ENCODE measurements at places on chromosomes 7 and 10. TPM values are rescaled to one million over a fixed set of nuclear protein-coding genes. Genes with fewer than 3 reads are reported as not detected.

KCNIP2 gene
- 5.2 TPM for total RNA-seq

CABCOCO1 gene
- total RNA-seq = 1.2 TPM

IFIT1B gene
- not detected for total RNA-seq

GPR146 gene
- 0.66 TPM for total RNA-seq

TMEM26 gene
- total RNA-seq = not detected

OR2A42 gene
- total RNA-seq = not detected

DNAJC12 gene
- total RNA-seq = 0.72 TPM

EBLN1 gene
- total RNA-seq = not detected

CH25H gene
- total RNA-seq = not detected

CHST12 gene
- total RNA-seq = 14.5 TPM

MUC3A gene
- total RNA-seq = 6.3 TPM

DNA sequence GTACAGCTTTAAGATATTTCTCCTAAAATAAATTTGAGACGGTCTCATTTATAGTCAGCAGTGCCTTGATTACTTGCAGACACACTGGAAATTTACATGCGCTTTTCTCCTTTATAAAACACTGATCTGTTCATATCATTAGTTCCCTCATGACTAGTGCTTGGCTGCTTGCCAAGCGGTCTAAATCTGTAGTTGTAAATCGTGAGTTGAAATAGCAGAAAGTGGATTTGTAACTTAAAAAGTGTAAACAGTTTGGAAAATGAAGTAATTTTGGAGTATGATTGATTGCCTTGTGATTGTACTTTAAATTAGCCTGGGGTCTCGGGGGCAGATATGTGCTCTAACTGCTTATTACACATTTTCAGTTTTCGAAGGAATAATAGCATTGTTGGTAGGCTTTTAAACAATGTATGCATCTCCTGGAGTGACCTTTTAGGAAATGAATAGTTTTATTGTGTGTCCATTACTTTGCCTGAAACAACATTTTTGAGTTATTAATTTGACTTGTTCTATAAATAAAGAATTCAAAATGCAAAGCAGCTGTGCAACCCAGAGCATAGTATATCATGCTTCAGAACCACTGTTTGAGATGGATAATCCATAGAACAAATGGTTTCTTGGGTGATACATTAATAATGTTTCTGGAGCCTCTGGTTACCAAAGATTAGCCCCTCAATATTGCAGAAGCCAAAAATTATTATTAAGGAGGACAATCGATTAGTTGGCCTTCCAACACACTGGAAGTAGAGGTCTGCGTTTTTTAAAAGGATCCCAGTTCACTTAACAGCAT, 73.3 kb downstream of the ARID5B start:
- H3K4me1 ChIP-seq = no peaks in the 10 kb centered on the region
- peak overlapping the region; percentile 76 for H3K27ac ChIP-seq
- DNase-seq = no peak
- H3K36me3 ChIP-seq = no peaks in the 10 kb centered on the region

GRCh38 chr10:89563861-89564478, 28.6 kb upstream of the SLC16A12 start:
- no peaks in the 10 kb centered on the region for H3K36me3 ChIP-seq
- H3K4me3 ChIP-seq = no peak overlapping the region
- H3K4me1 ChIP-seq = peaks cover 20% of the 10 kb centered on the region

DNA sequence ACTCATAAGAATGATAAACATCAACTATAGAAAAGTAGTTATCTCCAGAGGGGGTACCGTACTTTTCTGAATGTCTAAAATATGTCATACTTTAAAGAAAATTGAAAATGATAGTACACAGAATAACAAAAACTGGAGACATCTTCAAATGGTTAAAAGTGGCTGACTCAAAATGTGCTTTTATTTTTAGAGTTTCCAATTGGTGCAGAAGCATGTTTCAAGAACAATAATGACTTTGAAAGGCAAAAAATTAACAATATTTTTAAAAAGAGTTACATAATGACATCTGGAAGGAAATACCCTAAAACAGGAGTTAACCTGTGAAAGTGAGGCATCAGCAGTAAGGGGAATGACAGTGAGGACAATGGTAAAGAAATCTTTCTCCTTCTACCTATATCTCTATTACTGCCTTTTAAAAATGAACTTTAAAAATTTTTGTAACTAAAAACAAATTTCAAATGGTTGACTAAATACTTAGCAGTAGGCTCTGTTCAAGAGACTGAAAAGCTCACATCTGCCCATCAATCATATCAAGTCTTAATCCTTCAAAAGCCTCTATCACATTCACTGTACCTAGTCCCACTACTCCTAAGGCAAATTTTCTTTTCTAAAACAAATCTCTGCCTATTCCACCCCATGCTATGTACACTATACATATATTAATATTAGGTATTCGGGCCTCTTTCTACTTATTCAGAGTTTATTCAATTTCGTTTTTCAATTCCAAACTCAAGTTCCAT, 3.0 kb downstream of the ASZ1 start:
- no peak overlapping the region for H3K27ac ChIP-seq
- H3K27me3 ChIP-seq = peaks cover 5% of the 10 kb centered on the region
- no peak overlapping the region for H3K4me3 ChIP-seq
- H3K36me3 ChIP-seq = no peaks in the 10 kb centered on the region

GRCh38 chr10:29471544-29471859, 163.3 kb downstream of the SVIL start:
- H3K36me3 ChIP-seq = peaks cover 56% of the 10 kb centered on the region
- H3K27ac ChIP-seq = no peak overlapping the region
- DNase-seq = no peak
- no peaks in the 10 kb centered on the region for H3K27me3 ChIP-seq

- H3K27ac ChIP-seq = no peak overlapping the region
- H3K36me3 ChIP-seq = no peaks in the 10 kb centered on the region
- H3K27me3 ChIP-seq = no peaks in the 10 kb centered on the region
- H3K4me3 ChIP-seq = no peak overlapping the region
- H3K4me1 ChIP-seq = no peaks in the 10 kb centered on the region
- DNase-seq = no peak
These were observed 141.4 kb upstream of the FOXP2 start for GRCh38 chr7:114273218-114273617.

- H3K36me3 ChIP-seq = no peaks in the 10 kb centered on the region
- peaks cover 5% of the 10 kb centered on the region for H3K4me1 ChIP-seq
- DNase-seq = no peak
- no peaks in the 10 kb centered on the region for H3K27me3 ChIP-seq
- H3K4me3 ChIP-seq = no peak overlapping the region
- H3K27ac ChIP-seq = no peak overlapping the region
These were observed 26.6 kb upstream of the FAM180A start for GRCh38 chr7:135775230-135775629.

DNA sequence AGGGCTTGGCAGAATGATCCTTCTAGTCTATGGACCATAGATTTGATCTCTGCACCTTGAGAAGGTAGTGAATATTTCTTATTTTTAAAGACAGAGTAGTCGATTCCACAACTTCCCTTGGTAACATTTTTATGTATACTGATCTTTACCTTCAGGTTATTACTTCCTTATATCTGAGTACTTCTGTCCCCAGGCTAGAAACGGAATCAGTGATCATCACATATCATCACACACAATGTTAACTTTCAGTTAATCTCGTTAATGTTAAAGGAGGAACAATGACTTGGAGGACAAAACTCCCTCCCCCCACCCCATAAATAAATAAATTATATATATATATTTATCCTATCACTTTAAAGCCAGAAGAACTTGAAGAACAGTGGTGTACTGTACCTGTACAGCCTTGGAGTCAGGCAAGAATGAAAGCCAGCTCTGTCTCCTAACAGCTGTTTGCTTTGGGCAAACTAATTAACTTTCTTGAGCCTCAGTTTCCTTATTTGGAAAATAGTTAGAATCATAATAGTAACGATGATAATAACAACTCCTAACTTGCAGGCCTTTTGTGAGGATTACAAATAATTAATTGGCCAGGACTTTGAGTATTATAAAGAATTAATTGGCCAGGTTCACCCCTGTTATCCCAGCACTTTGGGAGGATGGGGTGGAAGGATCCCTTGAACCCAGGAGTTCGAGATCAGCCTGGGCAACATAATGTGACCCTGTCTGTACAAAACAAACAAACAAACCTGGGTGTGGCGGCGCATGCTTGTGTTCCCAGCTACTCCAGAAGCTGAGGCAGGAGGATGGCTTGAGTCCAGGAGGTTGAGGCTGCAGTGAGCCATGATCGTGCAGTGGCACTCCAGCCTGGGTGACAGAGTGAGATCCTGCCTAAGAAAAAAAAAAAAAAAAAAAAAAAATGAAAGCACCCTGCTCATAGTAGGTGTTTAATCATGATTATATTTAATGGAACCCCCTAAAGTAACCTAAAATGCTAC, 63.5 kb downstream of the SAMD9 start:
- DNase-seq = no peak
- H3K36me3 ChIP-seq = no peaks in the 10 kb centered on the region
- H3K4me1 ChIP-seq = no peaks in the 10 kb centered on the region
- H3K27me3 ChIP-seq = no peaks in the 10 kb centered on the region

DNA sequence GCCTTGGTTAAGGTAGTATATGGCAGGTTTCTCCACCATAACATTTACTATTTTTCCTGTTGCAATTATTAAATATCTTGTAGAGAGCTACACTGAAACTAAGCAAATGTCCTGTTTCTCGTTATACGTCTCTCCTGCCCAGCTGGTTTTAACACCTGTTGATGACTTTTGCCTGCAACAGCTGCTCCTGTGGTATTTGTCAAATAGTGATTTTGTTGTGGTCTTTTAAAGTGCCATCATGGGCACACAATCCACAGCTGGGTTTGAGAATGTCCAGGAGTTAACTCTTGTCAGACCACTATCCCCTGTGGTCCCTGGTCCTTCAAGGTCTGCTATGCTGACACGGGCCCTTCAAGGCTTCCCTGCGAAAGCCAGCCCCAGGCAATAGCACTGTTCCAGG, 24.9 kb upstream of the SEC61G start:
- no peaks in the 10 kb centered on the region for H3K36me3 ChIP-seq
- H3K27me3 ChIP-seq = no peaks in the 10 kb centered on the region
- no peak for DNase-seq
- no peaks in the 10 kb centered on the region for H3K4me1 ChIP-seq
- no peak overlapping the region for H3K27ac ChIP-seq

DNA sequence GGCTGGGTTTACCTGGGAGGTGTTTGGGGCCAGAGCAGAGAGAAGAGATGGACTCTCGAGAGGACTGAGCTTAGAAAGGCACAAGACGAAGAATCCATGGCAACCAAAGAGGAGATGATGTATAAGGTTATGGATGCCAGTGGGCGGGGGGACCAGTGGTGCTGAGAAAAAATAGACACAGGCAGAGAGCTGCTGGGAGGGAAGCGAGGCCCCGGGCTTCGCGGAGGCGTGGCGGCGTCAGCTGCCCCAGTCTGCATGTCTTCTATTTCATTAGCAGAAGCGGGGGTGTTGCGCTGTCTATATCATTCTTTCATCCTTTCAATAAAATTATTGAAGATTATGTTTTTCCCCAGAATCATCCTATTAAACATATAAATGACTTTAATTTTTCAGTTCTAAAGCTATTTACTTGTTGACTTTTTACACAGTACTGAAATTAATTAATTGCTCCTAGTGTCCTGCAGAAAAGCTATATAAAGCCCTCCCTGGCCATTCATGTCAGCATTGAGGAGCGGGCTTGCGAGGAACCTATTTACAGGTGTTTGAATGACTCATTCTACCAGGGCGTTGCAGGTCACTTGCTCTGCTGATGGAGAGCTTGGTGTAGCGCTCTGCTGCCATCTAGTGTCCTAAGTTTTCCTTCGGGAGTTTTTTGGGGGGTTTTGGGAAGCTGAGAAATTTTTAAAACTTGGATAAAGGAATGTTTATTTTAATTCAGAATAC, 42.9 kb upstream of the BHLHA15 start:
- H3K4me1 ChIP-seq = no peaks in the 10 kb centered on the region
- H3K4me3 ChIP-seq = no peak overlapping the region
- H3K36me3 ChIP-seq = peaks cover 16% of the 10 kb centered on the region
- no peaks in the 10 kb centered on the region for H3K27me3 ChIP-seq

GRCh38 chr7:129188372-129188891, at the start of gene SMO:
Gene SMO, plus strand, starts transcription at chr7:129188633. Its CDS starts 519 bp downstream, at chr7:129189152.
- peaks cover 8% of the 10 kb centered on the region for H3K36me3 ChIP-seq
- peaks cover 7% of the 10 kb centered on the region for H3K4me1 ChIP-seq

- H3K27ac ChIP-seq = no peak overlapping the region
- peaks cover 6% of the 10 kb centered on the region for H3K36me3 ChIP-seq
- H3K4me3 ChIP-seq = no peak overlapping the region
- no peak for DNase-seq
These were observed 198.0 kb downstream of the KIAA1217 start for GRCh38 chr10:24406809-24407483.

DNA sequence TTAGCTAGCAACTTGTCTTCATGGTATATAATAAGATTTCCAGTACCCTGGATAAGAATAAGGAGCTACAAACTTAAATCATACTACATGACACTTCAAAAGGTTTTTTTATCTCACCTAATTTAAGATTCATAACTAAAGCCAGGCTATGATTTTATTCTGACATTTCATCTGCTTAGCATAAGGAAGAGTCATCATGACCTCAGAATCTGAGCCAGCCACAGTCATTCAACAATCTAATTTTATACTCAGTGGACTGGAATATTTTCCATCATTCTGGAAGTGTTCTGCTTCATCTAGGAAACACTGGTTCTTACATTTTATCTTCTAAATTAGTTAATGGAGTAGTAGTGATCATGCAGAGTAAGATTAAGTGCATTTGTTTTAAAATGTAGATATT, 102.1 kb upstream of the KCND2 start:
- no peaks in the 10 kb centered on the region for H3K36me3 ChIP-seq
- H3K27me3 ChIP-seq = no peaks in the 10 kb centered on the region
- H3K27ac ChIP-seq = no peak overlapping the region
- DNase-seq = no peak

- H3K27ac ChIP-seq = no peak overlapping the region
- DNase-seq = no peak
- H3K4me3 ChIP-seq = no peak overlapping the region
- H3K4me1 ChIP-seq = peaks cover 2% of the 10 kb centered on the region
- H3K27me3 ChIP-seq = no peaks in the 10 kb centered on the region
These were observed 84.5 kb downstream of the CUX1 start for GRCh38 chr7:101901661-101902491.

DNA sequence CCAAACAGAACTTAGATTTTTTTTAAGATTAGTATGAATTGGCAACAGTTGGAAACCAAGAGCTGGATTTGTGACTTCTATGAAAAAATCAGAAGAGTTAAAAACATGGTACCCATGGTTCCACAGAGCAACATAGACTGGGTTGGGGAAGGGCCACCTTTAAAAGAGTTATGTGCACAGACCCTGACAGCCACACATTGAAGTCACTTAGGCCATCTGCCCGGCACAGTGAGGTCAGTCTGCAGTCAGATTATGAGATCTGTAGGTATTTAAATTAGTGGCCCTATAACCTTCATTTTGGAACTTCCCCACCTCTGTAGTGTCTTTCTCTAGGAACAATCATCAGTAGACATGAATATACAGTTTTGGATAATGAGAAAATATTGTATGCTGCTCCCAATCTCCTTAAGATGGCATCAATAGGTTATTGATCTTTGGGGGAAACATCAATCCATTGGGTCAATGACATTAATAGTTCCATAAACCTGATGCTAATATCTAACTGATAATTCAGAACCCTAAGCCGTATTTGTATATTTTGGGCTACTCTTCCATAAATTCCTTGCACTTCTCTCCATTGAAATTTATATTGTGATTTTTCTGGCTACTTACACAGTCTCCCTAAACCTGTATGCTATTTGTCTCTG, 7.0 kb downstream of the ANKRD1 start:
- no peaks in the 10 kb centered on the region for H3K27me3 ChIP-seq
- H3K36me3 ChIP-seq = peaks cover 67% of the 10 kb centered on the region
- no peak for DNase-seq
- no peak overlapping the region for H3K27ac ChIP-seq
- H3K4me1 ChIP-seq = peaks cover 9% of the 10 kb centered on the region

GRCh38 chr7:157389951-157390730, 53.3 kb downstream of the DNAJB6 start:
- no peak overlapping the region for H3K27ac ChIP-seq
- H3K4me3 ChIP-seq = no peak overlapping the region
- peaks cover 78% of the 10 kb centered on the region for H3K36me3 ChIP-seq
- no peaks in the 10 kb centered on the region for H3K4me1 ChIP-seq

Measured in endodermal cell (in vitro differentiated cells).